Astrocyte of the spinal cord (primary cell): ENCODE measurements at places on chromosomes 7 and 10.
A peak's percentile ranks its signal among the peaks of the same experiment; 100 is the strongest.

DNA sequence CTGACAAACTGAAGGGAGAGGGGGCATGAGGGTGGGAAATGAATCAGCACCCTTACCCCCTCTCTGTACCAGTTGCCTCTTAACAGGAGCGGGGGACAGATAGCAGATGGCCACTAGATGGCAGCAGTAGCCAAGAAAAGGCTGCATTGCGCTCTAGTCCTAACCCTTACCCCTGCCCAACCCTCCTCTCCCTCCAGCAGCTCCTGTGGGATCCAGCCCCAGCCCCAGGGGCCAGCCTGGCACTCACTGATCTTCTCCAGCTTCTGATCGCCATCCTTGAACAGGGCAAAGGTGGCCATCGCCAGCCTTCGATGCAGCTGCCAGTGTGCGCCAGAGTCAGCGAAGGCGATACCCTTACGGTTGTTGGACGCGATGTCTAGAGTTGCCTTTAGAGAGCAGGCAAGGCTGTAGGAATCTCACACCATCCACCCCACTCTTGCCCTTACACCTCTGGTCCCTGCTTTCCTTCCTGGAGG is 2.2 kb downstream of the CYP17A1 start:
- DNase-seq, result peak; percentile 63

DNA sequence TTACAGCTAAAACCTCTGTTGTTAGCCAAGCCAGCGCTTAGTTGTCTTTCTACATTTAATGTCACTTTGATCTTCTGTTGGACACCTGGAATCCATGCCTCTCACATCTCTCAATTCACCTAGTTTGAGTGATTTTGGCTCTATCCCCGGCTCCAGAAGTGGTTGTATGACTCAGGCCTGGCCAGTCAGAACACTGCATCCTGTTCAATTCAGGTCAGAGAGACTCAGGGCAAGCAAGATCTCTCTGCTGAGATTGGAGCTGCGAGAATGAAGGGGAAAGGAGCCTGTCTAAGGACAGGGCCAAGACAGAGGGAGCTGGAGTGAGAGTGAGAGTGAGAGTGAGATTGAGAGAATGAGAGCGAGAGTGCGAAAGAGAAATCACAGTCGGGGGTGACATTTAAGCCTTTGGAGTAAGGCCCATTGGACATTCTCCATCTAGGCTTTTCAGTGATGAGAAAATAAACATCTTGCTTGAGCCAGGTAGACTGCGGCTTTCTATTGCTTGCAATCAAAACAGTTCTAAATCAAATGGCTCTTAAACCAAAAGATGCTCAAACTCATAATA is 83.3 kb upstream of the DYNC1I1 start:
- peak; percentile 40 for DNase-seq

DNA sequence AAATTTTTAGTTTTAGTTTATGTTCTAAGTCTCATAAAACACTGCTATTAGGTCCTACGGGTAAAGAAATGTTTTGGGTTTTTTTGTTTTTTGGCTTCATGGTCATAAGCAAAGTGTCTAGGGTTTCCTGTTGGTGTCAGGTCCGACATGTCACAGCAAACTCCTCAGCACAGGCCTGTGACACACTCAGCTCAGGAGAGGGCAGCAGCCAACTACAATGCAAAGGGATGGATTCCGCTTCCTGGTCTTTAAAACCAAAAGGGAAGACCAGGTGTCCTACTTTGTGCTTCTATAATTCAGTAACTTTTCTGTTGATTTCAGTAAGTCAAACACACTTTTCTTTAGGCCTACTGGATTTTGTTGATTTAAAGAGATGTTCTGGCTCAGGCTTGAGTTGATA is 83.8 kb upstream of the MACROH2A2 start:
- no peak for DNase-seq

GRCh38 chr7:129017933-129018538 is 36.9 kb downstream of the TNPO3 start:
- DNase-seq, result no peak

DNA sequence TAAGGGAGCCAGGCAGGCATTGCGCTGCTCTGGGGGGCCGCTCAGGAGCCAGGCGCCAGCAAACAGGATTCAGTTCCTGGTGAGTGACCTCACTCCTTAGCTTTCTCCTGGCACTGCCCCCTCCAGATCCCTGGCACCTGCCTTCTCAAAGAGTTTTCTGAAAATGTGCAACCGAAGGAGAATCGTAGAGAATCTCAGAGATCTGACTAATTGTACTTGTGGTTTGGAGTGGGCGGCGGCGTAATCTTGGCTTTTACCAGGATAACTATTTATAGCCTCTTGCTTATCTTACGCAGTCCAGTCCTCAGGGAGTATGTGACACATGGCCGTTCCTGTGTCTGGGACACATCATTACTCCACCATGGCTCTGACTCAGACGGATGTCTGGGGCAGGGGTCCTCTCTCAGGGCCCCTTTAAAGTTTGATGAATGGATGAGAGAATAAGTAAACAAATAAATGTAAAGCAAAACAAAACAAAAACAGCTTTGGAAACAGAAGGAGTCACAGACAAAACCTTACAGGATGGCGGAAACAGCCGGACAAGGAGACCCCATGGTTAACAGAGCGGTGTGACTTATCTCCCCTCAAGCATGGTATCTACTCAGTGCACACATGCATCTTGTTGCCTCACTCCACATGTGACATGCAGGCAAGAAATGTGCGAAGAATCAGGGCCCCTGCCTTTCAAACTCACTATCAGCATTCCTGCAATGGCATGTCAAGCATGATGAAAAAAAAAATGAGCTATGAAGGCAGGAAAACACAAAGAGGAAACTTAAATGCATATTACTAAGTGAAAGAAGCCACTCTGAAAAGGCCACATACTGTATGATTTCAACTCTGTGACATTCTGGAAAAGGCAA is 99.7 kb downstream of the TNS3 start:
- DNase-seq, result peak; percentile 92

DNA sequence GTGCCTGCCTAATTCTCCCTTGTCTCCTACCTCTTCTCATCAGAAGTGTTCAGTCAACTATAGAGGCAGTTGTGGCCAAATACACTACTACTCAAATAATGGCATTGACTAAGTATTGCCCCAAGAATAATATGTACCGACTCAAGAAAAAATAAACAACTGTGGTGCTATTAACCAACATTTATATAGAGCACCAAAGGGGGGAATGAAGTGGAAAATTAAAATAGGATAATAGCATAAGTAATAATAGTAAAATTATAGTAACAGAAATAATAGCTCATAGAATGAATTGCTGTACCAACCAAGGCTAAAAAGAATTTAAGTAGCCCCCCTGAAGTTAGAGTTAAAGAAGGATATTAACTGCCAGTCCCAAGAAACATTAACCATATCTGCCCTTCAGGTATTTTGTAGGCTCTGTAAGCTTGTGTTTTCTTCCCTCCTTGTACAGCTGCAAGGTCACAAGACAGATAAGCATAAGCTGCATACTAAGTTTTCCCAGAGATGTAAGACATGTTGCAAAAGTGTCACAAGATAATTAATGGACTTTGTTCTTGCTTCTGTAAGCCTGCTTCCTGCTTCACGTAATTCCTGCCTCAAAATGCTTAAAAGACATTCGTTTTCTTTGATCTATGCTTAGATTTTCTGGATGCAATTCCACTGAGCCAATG is 10.9 kb upstream of the CYREN start:
- no peak for DNase-seq

GRCh38 chr10:106076496-106076895 is 1088.0 kb downstream of the SORCS1 start:
- DNase-seq, result no peak

GRCh38 chr10:131781076-131781475 is 119.7 kb upstream of the PPP2R2D start:
- DNase-seq, result no peak

- DNase-seq, result no peak
Measured at GRCh38 chr7:127404286-127405072, 12.0 kb upstream of the ZNF800 start.

- DNase-seq, result peak; percentile 15
Measured at GRCh38 chr7:17448479-17449423, 150.3 kb downstream of the AHR start.

GRCh38 chr7:151379534-151380198 is 30.2 kb downstream of the WDR86 start:
- DNase-seq, result no peak

GRCh38 chr10:101495324-101495925 is 92.6 kb downstream of the POLL start:
- DNase-seq, result no peak

DNA sequence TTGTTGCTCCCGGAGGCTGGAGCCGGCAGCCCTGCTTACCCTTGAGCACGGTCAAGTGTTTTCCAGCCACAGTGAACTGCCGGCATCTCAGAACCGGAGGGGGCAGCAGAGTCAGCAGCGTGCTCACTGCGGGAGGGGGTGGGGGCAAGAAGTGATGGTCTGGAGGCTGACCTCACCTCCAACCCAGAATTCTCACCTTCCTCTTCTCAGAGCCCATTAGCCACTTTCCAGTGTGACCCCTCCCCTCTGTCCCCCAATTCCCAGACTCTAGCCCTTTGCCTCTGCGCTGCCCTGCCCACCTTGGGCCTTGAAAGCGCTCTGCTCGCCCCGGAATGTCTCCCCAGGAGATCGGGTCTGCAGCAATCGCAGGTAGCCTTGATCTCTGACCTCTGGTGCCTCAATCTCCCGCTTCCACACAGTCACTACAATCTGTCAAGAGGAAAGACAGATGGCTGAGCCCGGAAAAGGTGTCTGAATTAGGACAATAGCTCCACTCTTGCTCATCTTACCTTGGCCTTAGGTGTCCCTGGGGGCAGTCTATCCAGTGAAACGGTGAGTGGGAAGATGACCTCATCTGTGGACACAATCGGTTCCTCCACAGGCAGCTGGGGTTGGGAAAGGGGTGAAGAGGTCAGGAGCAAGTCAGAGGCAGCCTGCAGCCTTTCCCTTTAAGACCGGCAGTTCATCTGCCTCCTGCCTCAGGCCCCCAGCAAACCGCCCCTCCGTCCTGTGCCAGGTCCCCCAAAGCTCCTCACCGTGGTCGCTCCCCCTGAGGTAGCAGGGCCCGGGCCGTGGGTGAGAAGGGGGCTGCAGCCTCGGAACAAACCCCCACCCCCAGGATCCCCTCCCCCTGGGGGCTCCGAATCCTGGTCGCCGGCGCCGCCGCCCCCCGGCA is 942 bp downstream of the TRAPPC14 start:
- DNase-seq, result no peak

- no peak for DNase-seq
Measured at GRCh38 chr7:66629222-66630062, 761 bp downstream of the KCTD7 start.

- DNase-seq, result no peak
Measured at GRCh38 chr10:49149881-49150280, 16.1 kb upstream of the FAM170B start.

DNA sequence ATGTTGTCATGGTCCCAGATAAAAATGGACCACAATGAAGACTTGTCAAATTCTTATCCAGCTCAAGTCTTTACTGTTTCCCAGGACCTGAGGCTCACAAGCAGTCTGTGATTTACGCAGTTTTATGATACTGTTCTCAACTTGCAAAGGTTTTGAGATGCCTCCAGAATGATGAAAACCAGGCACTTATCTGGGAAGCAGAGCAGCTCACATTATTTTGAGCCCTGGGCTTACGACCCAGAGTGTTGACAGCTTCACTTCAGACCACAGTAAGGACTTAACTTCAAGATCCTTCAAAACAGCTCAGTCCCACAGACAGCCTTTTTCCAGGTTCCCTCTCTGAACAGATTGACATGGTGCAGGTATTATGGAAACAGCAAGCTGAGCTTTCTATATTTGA is 236.1 kb downstream of the RNLS start:
- DNase-seq, result no peak

DNA sequence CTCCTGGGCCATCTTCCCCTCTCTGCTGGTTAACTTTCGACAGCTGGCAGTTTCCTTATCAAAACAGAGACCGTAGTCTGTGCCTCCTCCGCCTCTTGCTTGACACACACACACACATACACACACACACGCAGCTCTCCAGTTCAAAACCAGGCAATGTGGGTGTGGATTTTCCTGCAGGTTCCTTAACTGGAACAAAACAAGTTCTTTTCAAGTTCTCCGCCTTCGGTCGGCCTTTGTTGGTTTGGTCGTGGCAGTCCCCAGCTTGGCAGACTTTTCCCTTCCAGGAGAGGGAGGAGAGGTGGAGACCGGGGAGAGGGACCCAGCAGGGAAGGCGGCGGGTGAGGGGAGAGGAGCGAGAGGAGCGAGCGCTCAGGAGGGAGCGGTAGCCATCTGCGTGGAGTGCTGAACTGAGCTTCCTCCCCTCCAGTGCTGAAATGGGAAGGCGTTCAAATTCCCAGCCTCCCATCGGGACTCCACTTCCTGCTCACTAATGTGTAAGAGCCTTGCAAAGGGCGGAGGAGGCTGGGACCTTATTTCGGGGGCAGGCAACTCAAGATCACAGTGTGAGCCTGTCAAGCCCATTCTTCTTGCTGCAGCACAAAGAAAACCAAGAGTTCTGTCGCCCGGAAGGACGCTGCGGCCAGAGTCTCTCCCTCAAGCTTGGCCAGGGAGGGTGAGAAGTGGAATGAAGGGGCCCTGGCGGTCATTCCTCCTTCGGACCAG is 120.6 kb downstream of the PRPF18 start:
- DNase-seq, result peak; percentile 96
